ENCODE measurements at places on chromosomes 4 and X.

DNA sequence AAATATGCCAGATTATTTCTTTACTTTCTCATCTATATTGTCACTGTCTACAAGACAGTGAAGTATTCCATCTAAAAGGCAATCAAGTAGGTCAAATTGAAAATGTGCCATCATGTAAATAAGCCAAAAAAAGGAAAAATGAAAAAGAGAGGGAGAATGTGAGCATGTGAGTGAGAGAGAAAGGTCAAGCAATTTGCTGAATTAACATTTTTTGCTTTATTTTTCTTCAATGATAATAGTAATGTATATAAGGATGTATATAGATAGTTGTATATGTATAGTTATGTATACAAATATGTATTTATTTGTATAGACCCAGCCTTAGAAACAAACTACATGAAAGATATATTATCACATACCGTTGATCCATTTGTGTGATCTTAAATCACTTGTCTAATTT is 11.5 kb downstream of the CXCL8 start:
- DNase-seq, result no peak

DNA sequence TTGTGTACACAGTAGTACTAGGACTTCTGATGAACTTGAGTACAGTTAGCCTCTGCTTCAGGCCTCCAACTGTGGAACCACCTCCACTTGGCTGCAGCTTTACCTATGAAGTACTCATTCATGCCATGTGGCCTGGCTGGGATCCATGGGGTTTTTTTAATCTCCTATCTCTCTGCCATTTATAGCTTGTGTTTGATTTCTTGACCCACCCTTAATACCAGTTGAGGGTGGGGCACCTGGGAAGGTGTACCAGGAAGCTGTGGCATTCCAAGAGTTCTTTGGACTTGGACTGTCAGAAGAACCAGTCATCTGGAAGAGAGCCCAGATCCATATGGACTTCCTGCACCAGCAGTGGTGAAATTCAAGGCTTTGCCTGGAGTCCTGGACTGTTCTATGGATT is 230.1 kb downstream of the SHROOM3 start:
- peak; percentile 64 for DNase-seq

DNA sequence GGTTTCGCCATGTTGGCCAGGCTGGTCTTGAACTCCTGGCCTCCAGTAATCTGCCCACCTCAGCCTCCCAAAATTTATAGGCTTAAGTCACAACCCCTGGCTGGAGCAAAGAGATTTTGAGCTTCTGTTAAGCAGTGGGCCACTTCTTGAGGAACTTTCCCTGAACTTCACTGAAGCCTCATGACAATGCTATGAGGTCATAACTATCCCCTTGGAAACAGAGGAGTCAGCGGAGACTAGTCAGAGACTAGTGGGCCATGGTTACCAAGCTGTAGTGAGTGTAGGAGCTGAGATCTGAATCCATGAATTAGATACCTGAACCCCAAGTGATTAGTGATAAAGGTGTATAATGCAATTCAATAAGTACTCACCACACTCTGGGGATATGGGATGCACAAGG is 145.1 kb upstream of the MSX1 start:
- DNase-seq, result peak; percentile 58

DNA sequence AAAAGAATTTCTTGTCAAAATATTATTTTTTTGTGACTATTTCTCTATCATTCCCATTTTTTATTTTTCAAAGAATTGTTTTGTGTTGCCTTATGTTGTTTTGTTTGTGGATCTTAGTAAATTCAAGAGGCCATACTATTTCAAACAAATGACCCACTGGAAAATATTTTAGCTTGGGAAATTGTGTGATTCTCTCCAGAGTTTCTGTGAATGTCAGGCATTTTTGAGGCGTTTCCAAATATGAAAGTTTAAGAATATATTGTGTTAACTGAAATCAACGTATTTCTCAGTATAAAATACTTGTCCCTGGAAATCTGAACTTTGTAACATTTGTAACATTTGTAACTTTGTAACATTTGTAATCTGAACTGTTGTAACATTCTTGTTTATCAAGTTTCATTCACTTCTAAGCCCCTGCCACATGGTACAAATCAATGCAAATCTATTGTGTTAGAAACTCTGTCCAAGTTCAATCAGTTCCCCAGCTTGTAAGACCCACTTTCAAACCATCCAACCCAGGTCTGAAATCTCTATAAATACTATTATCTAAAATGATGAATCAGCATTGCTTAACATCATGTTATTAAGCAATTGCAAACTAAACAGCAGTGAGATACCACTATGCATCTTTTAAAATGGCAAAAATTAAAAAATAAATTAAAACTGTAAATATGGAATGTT is 465.4 kb upstream of the GRID2 start:
- no peak for DNase-seq

DNA sequence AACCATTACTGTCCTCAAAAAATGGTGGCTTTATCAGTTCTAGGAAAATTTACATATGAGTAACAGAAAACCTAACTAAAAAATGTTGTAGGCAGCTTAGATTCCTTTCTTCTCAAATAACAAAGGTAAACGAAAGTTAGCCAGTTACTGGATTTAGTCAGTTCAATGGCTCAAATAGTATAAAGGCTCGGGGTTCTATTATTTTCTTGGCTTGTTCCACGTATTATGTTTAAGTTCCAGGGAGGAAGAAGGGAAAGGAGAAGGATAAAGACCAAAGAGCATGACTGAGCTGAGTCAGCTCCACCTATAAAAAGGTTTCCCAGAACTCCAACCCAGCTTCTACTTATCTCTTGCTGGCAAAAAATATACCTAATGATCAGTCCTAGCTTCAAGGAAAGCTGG is 41.0 kb upstream of the MAB21L2 start:
- no peak for DNase-seq

DNA sequence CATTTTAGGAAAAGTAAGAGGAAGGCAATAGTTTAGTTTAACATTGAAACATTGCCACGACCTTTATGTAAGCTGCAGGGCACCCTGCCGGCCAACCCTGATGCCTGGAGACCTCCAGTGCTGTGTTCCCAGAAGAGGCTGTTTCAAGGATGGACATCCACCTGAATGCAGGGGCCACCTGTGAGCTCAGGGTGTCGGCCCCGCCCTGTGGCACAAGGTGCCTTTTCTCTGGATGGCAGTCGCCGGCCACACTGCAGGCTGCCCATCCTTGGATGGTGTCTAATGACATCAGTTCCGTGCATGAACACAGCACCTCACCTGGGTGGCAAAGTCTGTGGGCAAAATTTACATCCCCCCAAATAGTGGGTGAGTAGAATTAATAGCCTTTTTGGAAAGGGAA is 180.0 kb downstream of the AFAP1 start:
- DNase-seq, result no peak

DNA sequence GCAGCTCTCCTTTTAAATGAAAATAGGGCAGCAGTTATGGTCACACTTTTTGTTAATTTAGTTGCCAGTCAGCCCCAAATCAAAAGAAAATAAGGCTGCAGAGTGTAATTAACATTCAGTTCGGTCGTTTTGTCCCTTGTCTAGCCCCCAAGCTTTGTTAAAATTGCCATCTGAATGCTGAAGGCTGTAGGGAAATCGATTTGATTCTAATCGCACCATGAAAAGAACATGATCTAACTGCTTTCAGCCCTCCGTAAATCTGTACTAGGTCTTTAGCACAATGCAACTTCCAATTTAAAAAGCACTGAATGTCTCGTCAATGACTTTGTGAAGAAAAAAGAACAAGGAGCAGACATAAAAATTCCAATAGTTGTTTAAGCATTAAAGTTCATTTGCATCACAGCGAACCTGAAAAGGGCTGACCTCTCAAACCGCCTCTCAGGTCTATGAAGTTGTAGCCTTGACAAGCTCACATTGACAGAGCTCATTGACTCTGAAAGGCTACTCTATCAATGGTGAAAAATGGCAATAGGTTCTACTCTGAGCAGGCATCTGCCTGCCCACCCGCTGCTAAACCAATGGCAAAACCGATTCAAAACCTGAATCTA is 48.9 kb downstream of the CHIC2 start:
- no peak for DNase-seq

DNA sequence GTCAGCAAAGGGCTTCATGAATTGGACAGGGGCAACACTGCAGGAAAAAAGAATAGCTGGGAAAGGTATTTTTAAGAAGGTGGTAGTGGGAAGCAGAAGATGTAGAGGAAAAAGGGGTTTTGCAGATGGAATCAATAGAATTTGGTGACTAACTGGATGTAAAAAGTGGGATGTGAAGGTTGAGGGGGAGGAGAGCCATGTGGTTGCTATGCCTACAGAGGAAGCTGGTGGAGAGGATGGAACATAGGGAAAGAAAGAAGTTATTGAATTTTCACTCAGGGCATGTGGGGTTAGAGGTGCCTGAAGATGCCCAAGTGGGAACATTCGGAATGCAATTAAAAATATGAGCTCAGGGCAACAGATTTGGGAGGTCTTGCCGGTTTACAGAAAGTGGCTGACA is 33.0 kb downstream of the REELD1 start:
- no peak for DNase-seq

DNA sequence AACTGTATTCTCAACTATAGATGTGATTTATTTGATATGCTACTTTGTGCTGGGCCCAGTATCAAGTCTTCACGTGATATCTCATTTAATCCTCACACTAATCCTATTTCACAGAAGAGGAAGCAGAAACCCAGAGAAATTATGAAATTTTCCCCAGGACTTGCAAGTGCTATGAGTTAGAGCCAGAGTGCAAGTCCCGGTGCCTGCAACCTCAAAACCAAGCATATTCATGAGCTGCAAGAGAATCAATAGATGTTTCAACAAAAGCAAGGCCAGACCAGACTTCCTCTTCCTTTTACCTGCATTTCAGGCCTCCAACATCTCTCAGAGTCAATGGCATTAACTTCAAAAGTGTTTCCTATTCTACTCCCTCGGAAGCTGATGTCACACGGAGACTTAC is 92.2 kb upstream of the GATB start:
- no peak for DNase-seq

DNA sequence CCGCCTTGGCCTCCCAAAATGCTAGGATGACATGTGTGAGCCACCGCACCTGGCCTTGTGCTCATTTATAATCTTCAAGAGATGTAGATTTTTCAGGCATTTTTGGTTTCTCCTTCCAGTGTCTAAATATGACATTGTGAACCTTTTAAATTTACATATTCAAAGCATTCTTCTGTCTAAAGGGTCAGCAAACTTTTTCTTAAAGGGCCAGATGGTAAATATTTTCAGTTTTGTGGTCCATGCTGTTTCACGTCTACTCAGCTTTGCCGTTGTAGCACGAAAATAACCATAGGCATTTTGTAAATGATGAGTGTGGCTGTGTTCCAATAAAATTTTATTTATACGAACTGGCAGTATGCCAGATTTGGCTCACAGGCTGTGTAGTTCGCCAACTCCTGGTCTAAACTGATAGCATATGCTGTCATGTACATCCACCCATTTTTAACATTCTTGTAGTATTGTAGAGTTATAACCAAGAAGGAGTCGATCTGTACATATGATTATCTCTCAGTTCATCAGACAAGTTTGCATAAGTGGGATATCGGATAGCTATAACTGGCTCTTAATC is 12.7 kb upstream of the GCNA start:
- no peak for DNase-seq

DNA sequence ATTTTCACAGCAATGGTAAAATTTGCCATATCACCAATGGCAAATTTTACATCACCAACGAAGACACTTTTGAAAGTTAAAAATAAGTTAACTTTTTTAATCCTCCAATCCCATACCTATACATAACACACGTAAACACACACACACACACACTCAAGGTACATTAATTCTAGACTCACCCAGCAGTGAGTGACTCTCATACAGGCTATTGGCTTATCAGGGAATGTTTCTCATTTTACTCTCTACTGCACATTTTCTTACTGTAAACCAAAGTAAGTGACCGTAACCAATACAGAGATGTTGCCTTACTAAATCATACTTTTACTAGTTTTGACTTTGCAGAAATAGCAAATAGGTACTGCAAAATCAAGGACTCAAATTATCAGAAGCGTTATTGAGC is 2.3 kb downstream of the VEGFC start:
- peak; percentile 43 for DNase-seq

DNA sequence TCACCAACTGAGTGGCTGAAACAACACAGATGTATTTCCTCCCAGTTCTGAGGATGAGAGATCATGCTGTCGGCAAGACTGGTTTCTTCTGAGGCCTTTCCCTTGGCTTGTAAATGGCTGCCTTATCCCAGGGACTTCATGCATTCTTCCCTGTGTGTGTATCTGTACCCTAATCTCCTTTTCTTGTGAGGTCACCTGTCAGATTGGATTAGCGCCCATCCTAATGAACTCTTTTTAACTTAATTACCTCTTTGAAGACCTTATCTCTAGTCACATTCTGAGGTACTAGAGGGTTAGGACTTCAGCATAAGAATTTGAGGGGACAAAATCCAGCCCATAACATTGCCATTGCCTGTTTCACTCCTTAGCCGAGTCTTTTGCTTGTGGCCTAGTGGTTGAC is 59.5 kb upstream of the TMEM150C start:
- no peak for DNase-seq

DNA sequence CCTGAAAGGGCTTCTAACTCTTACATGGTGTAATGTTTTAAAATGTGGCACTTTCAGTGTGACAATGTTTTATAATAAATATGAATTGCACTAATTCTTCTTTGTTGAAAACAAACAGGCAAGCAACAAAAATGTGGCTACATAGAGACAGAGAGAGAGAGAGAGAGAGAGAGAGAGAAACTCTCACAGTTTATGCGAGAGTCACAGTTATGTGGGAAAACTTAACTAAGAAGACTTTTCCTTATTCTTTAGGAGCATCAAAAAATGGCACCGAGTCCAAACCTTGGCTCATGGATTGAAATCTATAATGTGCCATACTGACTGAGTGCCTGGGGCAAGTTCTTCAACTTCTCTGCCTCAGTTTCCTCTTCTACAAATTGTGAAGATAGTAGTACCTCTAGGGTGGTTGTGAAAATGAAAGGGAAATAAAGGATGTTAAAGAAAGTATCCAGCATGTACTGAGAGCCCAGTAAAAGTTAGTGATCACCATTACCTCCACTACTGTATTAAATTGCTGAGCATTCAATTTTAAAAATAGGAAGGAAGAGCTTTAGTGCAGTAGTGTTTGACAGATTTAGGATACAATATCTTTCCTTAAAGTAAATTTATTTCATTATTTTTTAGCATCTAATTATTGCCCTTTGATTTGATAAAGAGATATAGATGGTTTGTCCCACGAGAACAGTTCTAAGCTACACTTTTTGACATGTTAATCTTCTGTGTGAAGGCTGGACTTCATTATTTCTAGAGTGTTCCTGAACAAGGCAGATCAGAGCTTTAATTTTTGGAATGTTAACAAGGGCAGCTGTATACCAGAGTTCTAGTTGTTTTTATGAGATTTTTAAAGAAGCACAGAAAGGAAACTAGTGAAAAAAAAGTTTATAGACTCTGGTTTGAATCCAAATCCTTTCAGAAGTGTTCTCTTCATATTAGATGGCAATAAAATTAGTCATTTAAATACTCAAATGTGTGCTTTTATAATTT is 187.5 kb upstream of the ANK2 start:
- no peak for DNase-seq

DNA sequence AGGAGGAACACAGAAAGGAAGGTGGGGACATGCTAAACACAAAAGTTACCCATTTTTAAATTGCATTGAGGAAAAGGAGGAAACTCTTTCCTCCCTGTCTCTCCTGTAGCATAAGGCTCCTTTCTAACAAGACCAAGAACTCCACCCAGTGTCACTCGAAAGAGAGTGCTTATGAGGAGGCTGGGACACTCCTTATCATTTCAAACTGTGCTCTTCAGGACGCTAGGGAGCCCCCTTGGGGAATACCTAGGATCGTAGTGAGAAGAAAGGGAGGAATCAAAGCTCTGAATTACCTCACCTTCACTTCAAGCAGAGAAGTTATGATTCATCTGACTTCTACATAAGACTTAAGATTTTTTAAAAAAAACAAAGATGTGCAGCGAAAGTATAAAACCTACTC is 65.5 kb downstream of the F9 start:
- DNase-seq, result no peak

Measured in fibroblast of skin of right biceps (primary cell).